GM12865 (cell line): ENCODE measurements at places on chromosomes 12 and 14.
A peak's percentile ranks its signal among the peaks of the same experiment; 100 is the strongest.

GRCh38 chr12:69935651-69936100 lies 110.6 kb downstream of the MYRFL start:
- no peak for DNase-seq

DNA sequence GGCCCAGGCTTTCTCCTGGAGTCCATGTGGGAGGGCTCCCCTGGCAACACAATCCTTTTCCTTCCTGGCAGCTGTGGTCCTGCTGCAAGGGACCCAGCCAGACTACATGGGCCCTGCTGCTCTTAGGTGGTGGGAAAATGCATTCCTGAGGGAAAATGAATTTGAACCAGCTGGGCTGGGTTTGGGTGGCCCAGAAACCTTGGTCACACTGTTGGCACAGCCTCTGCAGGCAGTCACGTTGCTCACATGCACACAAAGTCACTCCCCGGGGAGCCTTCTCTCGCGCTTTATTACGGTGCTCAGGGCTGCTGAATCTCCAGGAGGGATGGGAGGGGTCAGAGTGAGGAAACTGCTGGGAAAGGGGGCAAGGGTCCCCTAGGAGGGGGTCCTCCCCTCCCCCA lies 17.2 kb downstream of the PLEKHG3 start:
- DNase-seq, result no peak

DNA sequence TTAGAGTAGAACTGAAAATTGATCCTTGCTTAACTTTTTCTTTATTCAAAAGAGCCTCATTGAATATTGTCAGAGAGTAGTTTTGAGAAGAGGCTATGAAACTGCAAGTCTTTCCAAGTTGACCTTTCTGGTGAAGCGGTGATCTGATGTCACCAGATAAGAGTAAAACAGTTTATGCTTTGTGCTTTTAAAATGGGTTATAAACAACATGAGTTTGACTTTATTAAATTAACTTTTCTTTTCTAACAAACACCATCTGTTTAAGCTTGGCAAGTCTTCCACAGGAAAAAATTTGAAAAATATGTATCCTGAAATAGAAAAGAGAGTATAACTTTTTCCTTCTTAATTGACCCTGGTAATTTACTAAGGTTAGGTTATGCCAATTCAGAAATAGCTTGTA lies 408.7 kb upstream of the NOVA1 start:
- DNase-seq, result no peak

GRCh38 chr14:22383515-22384166 lies 205.4 kb downstream of the DAD1 start:
- DNase-seq, result peak; percentile 90

- DNase-seq, result no peak
Observed at GRCh38 chr14:69632593-69633151, 21.3 kb downstream of the SUSD6 start.

- DNase-seq, result no peak
Observed at GRCh38 chr14:100104523-100105300, 39.5 kb downstream of the EVL start.

- no peak for DNase-seq
Observed at GRCh38 chr14:51094282-51094821, 553 bp downstream of the TRIM9 start.

- DNase-seq, result peak; percentile 5
Observed at GRCh38 chr14:30587141-30587540, 28.2 kb downstream of the G2E3 start.

GRCh38 chr14:64614805-64615391 lies 65.1 kb downstream of the PPP1R36 start:
- DNase-seq, result no peak

DNA sequence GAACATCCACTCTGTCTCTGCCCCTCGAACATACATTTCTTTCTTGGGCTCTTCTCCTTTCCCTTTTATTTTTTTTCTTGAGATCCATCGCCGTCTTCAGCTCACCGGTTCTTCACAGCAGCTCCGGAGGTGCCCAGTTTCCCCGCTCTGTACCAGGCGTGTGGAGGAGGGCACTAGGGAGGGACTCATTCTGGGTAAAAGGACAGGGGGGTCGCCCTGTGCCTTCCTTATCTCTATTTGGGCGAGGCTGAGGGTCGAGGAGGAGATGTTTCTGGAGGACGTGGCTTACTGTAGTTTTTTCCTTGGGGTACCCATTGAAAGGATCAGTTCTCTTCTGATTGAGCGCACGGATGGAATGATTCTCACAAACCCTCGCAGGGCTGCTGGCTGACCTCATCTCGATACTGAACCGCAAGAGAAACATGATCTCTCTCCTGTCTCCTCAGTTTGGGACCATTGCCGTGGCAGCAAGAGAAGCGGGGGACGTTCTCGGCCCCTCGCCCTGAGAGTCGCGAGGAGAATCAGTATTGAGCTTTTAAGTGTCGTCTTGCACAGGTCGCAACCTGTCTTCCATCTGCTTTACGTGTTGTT lies 386 bp downstream of the LIN52 start:
- DNase-seq, result peak; percentile 69

DNA sequence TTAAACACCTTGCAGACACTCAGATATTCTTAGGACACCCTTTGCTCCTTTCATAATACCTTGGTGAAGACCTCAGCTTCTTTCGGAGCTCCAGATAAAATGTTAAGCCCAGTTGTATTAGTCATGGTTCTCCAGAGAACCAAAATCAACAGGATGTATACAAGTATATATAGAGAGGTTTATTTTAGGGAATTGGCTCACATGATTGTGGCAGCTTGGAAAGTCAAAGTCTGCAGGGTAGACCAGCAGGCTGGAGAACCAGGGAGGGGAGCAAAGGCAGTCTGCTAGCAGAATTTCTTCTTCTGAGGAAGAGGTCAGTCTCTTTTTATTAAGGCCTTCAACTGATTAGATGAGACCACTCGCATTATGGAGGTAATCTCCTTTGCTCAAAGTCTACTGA lies 6.9 kb upstream of the IGF1 start:
- no peak for DNase-seq

DNA sequence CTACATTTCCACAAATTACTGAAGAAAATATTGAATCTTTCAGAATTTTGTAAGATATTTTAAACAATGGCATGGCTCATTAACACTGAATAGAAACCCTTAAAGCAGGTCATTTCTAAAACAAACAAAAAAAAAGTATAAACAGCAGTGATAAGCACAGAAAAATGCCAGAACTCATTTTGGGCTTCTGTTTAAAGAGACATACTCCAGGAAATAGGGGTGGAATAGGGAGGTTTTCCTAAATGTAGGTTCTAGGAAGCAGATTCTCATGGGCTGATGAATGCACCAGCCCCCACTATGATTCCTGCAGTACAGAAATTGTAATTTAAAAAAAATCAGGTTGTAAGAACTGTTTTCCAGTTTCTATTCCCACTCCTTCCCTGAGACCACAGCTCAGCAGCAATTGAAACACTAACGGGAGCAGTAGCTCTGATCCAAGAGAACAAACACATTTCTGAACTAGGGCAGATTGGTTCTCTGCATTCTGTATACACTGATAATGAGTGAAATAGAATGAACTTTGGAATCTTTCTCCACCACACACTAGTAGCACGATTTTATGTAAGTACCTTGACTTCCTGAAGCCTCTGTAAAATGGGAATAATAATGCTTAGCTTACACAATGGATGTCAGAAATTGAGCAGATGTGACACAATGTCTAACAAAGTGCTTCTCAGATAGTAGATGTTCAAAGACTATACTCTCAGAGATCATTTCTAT lies 115.6 kb upstream of the TMTC1 start:
- no peak for DNase-seq

GRCh38 chr12:108482717-108483212 lies 32.3 kb upstream of the FICD start:
- DNase-seq, result no peak

DNA sequence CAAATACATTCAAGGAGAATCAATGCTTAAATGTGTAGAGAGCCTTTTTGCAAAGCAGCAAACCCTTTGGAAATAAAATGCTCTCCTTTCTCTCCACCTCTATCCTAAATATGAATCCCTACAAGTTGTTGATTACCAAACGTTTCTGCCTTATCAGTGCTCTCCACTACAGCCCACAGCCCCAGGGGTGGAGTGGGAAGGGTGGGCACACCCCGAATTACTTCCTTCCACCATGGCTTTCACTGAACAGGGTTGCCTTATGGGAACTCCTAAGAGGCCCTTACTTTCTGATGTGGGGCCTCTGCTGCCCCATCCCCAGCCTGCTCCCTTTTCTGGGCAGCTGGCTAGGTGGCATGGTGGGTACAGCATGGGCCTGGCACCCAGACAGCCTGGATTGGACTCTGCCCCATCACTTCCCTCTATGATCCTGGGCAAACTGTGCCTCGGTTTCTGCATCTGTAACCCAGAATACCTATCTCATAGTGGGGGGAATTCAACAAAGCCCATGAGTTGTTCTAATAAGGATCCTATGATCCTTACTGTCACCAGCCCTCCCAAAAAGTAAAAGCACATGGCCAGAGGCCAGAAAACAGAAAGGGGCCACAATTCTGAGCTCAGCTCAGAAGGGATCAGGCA lies 16.1 kb downstream of the AK7 start:
- no peak for DNase-seq

GRCh38 chr14:73235531-73236155 lies 1.7 kb upstream of the PAPLN start:
- no peak for DNase-seq

- no peak for DNase-seq
Observed at GRCh38 chr12:53659011-53659551, 16.8 kb downstream of the ATP5MC2 start.

DNA sequence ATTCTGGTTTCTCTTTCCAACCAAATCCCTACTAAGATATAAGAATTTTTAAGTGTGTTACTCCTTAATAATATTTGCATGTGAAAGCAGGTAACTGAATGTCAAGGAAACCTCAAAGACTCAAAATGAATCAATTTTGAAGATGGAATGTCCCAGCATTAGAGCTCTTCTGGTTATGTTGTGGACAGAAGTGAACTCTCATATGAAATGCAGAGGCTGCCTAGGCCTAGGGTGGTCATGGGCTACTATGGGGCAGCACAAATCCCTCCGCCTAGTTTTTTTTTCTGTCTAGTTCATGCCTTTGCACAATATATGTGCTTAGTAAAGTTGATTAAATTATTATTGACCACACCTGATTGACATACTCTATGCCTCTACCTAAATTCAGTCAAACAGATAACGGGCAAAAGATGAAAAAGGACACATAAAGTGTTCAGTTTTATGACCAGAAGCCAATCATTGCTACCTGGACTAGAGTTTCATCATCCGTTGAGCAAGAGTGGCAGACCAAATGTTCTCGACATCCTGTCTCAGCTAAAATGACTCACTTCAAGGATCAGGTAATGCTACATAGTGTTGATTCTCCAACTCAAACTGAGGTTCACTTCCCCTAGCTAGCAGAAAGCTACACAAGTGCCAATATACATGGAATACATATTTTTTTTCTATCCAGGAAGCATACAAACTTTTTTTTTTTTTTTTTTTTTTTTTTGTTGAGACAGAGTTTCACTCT lies 1211.4 kb downstream of the VRK1 start:
- peak; percentile 35 for DNase-seq

GRCh38 chr14:82113710-82114109 lies 580.1 kb upstream of the SEL1L start:
- no peak for DNase-seq

- no peak for DNase-seq
Observed at GRCh38 chr12:89243771-89244170, 108.5 kb downstream of the DUSP6 start.

DNA sequence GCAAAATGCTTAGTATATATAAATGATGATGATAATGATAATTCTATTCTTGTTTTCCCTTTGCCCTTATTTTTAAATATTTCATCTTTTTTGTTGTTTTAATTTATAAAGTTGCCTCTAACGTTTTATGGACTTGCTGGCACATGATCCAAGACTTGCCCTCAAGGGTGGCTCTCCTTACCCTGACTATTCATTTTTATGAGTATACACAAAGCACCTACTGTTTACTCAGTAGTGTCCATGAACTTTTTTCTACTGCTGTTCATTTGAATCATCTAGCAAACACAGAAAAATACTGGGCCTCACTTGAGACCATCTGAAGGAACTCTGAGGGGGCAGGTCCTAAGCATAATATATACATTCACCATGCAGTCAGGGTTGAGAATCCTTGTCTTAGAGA lies 276.2 kb downstream of the AACS start:
- no peak for DNase-seq

- peak; percentile 79 for DNase-seq
Observed at GRCh38 chr14:91009501-91010152, 50.8 kb downstream of the RPS6KA5 start.

DNA sequence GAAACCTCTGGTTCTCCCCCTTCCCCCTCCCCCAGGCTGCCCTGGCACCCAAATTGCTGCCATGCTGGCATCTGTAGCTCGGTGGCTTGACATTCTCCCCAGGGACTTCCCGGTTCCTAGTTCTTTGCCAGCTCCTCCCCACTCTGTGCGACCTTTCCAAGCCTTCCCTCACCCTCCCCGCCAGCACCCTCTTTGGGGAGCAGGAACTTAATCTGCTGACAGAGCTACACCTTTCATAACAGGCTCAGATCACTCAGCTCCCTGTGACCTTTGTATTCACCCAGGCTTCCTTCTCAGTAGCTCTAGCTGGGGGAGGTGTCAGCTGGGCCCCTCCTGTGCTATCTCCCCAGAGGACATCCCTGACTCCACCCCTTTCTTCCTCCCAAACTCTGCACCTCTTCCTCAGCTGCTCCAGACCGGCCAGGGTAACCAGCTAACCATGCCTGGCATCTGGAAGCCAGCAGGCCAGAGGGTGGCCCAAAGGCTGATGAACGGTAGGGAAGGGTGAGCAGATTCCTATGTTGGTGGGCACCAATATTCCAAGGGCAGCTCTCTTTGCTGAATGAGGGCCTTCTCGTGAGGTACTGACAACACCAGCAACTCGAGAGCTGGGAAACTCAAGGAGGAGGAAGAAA lies 1.8 kb upstream of the COX14 start:
- DNase-seq, result peak; percentile 69

- DNase-seq, result no peak
Observed at GRCh38 chr12:6193853-6194815, 6.1 kb upstream of the CD9 start.
